ENCODE measurements at places on chromosomes 7 and 10.

DNA sequence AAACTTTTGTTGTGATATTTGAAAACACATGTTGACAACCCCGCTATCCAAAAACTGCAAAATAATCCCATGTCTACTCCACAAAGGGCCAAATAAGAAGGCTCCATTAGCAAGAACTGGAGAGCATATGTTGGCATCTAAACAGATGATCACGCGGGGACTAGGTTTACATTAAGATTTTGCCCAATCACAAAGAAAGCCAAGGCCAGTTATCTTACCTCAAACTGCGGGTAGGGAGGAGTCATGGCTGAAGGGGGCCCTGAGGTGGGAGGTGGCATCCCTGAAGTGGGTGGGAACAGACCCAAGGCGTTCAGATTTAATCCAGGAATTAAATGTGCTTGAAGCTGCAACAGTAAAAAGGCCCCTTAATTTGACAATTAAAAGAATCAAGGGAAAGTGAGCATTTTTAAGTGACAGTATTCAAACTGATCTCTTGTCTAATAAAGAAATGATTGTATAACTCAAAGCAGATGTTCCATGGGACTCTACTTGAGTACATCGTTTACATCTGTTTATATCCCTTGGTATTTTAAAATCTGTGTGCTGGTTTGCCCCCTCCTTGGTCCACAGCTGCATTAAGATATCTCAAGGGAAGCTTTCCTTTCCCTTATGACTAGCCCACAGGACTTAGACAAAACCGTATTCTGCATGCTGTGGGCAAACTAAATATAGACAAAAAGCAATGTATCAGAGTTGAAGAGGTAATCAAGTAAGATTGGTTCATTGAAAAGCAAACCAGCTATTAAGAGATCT lies 42.9 kb downstream of the MALSU1 start:
- DNase-seq, result no peak

DNA sequence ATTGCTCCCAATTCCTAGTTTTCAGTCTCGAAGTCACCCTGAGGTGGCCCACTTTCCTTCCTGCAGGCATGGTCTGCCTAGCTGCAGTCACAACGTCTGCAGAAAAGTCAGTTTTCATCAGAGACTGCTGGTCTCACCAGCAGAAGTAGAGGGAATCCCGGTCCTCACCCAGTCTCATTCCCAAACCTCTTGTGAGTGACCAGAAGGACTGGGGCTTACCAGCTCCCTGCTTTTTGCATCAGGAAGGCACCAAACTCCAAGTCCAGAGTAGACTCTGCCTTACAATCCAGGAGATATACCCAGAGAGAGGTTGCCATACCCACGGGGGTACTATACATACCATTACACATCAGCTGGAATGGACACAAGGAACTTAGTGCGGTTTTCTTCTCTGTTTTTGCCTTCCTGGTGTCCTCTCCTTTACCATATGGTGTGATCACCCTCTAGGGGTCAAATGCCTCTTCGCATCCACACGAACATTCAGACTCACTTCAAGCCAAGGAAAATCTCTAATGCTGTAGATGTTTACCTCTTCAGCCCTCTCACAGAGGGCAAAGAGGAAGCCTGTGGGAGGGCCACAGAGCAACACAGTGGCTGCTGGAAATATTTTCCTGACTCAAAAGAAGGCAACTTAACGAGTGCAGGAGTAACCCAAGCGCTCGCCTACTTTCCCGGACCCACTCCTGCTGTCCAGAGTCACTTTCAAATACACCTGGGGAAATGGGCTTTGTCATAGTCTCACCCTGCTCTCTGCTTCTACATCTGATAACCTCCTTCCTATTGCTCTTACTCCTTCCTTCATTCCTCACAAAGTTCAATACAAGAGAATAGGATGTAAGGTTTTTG lies 220.9 kb downstream of the C7orf25 start:
- peak; percentile 23 for DNase-seq

DNA sequence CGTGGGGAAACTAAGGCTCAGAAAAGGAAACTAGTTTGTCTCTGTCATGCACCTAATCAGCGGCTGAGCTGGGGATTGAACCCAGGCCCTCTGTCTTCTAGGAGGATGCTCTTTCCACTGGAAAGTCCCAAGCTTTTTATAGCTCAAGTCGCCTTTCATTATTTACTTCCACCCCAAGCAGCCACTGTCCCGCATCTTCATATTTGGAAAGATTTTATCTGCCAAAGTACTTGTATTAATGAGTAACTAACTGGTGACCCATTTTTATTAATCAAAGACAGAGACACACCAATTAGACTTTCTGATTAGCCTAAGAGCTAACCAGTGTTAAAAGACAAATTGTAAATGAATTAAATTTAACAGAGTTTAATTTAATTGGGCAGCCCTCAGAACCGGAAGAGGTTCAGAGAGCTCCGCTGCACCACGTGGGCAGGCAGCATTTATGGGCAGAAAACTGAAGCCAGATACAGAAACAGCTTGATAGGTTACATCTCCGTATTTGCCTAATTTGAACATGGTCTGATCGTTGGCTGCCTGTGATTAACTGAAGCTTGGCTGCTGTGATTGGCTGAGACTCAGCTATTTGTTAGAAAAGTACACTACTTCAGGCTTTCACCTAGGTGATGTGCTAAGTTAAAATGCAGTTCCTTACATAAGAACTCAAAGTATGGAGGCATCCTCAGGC lies 78.5 kb upstream of the PDCD4 start:
- no peak for DNase-seq

- DNase-seq, result no peak
These were observed 119.6 kb upstream of the AFAP1L2 start for GRCh38 chr10:114523876-114524275.

- DNase-seq, result no peak
These were observed 18.7 kb upstream of the CSGALNACT2 start for GRCh38 chr10:43119416-43120115.

GRCh38 chr7:49767719-49768118 lies 5.7 kb upstream of the VWC2 start:
- no peak for DNase-seq

GRCh38 chr7:116630357-116630756 lies 41.6 kb upstream of the MET start:
- no peak for DNase-seq

GRCh38 chr7:7321681-7322080 lies 139.3 kb downstream of the C1GALT1 start:
- DNase-seq, result no peak

DNA sequence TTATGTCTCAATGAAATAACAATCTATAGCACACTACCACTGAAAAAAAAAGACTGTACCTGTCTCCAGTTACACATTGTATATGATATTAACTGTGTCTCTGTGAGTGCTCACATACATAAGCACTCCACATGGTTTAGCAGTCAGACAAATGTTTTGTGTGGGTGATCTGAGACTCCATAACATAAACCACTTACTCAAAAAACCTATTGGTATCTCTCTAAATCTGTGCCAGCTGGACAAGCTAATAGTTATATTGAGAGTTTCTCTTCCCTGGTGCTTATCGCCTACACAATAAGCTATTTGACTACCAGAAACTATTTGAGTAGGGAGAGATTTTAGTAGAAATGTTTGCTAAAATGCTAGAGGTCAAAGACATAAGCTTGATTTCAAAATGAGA lies 190.1 kb upstream of the AGR3 start:
- no peak for DNase-seq

DNA sequence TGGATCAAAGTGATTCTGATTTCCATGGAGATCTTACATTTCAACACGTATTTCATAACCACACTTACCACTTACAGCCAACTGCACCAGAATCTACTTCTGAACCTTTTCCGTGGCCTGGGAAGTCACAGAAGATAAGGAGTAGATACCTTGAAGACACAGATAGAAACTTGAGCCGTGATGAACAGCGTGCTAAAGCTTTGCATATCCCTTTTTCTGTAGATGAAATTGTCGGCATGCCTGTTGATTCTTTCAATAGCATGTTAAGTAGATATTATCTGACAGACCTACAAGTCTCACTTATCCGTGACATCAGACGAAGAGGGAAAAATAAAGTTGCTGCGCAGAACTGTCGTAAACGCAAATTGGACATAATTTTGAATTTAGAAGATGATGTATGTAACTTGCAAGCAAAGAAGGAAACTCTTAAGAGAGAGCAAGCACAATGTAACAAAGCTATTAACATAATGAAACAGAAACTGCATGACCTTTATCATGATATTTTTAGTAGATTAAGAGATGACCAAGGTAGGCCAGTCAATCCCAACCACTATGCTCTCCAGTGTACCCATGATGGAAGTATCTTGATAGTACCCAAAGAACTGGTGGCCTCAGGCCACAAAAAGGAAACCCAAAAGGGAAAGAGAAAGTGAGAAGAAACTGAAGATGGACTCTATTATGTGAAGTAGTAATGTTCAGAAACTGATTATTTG lies 15.3 kb downstream of the HNRNPA2B1 start:
- DNase-seq, result no peak

DNA sequence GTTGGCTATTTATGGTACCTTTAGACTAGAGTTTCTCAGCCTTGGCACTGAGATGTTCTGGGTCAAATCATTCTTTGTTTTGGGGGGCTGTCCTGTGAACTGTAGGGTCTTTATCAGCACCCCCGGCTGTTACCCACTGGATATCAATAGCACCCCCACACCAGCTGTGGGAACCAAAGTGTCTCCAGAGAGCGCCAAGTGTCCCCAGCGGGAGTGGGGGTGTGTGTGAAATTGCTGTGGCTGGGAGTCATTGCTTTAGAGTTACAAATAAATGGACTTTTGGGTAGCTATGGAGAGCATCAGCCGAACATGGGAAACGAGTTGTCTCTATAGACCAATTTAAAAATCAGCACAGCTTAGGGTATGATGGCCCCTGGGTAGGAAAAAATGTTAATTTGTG lies 111.3 kb upstream of the C1QL3 start:
- DNase-seq, result no peak

DNA sequence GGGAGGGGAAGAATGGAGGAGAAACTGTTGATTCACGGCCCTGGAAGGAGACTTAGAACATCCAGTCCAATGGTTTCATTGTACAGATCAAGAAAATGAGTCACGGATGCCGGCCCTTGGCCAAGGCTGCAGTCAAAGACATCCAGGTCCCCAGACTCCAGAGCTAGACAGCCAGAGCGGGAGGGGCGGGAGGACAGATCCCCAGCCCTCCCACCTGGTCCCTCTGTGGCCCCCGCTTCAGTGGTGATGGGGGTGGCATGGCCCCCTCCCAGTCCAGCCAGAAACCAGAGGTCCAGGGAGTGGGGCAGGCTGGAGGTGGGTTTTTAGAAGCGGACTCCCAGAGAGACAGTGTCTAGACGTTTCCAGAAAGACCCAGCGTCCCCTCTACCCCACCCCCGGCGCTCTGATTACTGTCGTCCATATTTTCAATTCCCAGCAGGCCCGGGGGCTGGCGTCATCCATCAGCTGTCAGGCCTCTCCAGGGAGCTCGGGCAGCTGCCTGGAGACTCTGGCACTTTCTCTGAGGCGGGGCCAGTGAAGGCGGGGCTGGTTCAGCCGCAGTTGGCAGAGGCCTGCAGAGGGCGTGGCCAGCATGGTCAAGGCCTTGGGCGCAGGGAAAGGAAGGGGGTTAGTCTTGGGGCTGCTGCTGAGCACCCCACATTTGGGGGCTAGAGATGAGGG lies 8.0 kb upstream of the HSPB1 start:
- peak; percentile 42 for DNase-seq

DNA sequence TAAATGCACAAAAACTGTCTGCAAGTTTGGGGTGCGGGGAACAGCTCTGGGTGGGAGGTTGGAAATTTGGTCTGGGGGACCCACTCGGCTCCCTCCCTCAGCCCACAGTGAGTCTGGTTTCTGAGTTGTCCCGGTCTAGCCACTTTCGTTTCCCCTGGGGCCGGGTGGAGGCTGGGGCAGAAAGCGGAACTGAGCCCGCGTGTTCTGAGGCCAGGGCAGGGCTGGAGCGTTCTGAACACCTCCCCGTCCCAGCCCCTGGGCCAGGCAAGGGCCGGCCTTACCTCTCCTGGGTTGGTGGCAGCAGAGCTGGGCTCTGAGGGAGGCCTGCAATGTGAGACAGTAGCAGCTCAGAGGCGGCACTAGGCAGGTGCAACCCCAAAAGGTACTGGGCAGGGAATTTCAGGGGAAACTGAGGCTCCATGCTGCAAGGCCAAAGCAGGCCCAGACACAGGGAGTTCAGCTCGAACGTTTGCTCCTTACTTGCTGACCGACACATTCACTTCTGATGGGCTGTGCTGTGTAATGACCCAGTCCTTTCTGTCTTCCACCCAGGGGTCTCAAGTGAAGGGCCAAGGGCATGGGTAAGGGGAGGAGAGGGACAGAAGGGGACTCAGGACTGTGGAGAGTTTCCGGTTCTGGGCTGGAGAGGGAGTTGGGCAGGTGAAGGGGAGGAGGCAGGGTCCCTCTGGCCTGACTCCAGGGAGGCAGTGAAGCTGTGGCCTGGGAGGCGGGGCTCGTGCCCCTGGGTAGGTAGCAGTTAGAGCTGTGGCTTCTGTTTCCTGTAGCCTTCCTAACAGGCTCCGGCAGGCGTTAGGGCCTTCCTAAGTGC lies 3.0 kb downstream of the IRF5 start:
- DNase-seq, result no peak

DNA sequence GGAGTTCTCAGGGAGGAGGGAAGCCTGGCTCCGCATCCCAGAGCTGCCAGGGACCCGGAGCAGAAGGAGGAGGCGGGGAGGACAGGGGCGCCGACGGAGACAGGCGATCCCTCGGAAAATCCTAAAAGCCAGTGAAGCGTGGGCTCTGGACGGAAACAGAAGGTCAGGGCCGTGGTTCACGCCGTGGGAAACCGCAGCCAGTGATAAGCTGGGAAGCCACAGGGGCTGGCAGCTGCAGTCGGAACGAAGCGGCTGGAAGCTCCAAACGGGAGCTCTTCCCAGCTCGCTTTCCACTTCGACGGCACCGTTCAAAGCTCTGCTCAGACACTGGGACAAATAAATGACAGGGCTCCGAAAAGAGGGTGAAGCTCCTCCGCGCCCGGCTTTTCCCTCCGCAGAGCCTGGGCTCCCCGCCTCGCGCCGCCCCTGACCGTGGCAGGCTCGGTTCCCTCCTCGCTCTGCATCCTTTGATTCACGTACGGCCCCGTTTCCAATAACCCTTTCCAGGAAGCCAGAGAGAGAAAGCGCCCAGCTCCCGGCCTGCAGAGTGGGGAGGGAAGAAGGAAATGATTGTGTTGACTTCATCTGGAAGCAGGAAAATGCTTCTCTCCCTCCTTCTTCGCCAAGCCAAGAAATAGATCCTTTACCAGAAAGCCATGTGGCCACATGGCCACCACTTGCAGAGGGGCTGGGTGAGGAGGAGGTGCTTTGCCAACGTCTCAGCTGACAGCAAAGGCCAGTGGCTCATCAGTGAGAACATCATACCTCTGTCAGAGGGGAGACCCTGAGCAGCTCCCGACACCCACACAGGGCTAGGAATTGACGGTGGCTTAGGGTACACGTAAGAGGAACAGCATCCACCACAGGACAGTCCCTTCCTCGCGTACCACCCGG lies 57.4 kb downstream of the ADRB1 start:
- no peak for DNase-seq

DNA sequence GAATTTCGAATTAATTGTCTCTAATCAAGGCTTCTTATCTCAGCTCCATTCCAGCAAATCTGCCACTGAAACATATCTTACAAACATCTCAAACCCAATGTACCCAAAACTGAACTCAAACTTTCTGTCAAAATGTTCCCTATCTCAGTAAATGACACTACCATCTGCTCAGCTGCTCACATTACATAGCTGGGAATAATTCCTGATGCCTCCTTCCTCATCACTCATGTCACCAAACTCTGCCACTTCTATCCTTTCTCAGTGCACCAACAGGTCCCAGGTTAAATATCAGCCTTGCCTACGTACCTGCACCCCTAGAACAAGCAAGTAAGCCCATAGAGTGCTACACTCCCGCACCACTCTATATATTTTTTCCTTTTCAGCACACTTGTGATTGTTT lies 12.4 kb downstream of the WAPL start:
- no peak for DNase-seq

All from neural crest cell (in vitro differentiated cells).